ENCODE measurements at places on chromosomes 1 and 21.

DNA sequence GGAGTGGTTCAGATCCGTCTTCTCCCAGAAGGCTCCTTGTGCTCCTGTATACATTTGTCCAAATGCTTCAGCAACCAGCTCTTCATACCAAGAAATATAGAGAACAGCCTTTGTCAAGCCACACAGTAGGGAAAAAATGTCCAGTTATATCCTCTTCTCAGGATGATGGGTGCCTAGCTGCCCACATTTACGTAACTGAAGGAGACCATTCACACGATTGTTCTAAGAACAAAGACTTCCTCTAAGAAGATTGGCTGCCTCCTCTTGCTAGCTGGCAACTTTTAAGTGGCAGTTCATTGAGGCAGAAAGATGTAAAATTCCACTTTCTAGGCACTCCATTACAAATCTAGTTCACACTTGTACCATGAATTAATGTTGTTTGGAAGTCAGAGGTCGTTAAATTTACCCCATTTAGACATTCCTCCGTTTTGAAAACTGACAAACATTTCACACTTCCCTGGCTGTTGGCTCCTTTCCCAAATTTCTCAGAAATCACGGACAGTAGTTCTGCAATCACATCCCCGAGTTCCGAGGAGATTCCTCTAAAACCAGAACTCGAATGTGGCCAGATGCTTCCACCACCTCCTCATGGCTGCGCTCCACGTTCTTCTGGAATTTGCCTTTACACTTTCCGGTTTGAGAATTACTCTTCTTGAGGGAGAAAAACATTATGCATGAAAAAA lies 45.6 kb upstream of the CSF1 start:
- no peak for DNase-seq

- no peak for DNase-seq
These were observed 126.2 kb upstream of the CD34 start for GRCh38 chr1:208036918-208037766.

- no peak for DNase-seq
These were observed 41.6 kb upstream of the APOBEC4 start for GRCh38 chr1:183694755-183695154.

DNA sequence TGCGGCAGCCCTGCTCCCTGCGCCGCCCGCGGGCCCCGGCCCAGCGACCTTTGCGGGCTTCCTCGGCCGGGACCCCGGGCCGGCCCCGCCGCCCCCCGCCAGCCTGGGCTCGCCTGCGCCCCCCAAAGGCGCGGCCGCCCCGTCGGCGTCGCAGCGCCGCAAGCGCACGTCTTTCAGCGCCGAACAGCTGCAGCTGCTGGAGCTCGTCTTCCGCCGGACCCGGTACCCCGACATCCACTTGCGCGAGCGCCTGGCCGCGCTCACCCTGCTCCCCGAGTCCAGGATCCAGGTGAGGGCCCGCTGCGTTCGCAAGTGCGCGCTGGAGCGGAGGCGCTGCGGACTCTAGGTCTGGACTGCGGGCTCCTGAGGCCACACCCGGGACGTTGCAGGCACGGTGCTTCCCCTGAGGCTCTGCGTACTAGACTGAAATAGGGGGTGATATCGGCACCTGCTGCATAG lies 351 bp downstream of the MIXL1 start:
- DNase-seq, result peak; percentile 69

GRCh38 chr21:41235201-41235600 lies 67.2 kb downstream of the BACE2 start:
- no peak for DNase-seq

Measured in islet precursor cell (in vitro differentiated cells).